ENCODE measurements at places on chromosomes 6 and 20.
A peak's percentile ranks its signal among the peaks of the same experiment; 100 is the strongest.

GRCh38 chr6:33722103-33722623, 10.7 kb upstream of the UQCC2 start:
- no peak for DNase-seq

GRCh38 chr6:46626228-46626909, 26.2 kb downstream of the CYP39A1 start:
- no peak for DNase-seq

DNA sequence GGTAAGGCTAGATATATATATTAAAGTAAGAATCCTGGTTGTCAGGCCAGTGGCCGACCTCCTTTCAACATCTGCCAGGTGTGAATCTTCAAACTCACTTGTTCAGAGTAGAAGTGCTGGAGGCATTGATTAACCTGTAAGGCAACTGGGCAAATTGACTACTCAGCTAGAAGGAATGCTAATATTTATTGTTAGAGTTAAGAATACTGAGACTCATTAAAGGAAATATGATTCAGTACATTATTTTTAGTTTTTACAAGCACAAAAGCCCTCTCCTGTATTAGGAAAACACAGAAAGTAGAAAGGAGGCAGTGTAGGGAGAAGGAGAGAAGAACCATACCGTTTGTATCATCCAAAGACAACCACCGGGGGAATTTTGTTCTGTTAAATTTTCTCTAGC, 53.5 kb downstream of the RIPOR2 start:
- DNase-seq = no peak

DNA sequence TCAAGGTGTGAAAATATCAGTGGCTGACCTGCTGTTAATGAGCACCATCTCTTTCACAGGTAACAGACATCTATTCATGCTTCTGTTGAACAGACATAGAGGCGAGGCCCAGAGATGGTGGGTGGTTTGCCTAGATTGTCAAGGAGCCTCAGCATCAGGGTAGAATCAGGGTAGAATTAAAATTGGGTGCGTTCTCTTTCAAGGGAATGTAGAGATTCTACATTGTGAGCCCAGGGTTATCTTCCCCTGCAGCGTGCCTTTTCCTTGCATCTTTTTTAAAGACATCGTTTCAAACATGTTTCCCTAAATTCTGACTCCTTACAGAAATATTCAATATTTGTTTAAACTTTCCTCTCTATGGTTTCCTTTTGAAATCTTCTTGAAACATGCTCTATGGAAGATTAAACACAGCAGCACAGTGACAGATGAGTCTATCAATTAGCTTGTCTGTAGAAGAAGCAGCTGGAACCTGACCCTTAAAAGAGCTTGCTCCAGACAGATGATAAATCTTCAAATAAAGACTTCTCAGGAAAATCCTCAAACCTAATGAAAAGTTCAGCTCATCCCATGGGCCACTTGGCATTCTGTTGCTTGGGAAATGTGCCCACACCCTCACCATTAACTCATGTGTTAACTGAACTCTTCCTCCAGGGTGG, 119.8 kb downstream of the IPCEF1 start:
- DNase-seq = no peak

DNA sequence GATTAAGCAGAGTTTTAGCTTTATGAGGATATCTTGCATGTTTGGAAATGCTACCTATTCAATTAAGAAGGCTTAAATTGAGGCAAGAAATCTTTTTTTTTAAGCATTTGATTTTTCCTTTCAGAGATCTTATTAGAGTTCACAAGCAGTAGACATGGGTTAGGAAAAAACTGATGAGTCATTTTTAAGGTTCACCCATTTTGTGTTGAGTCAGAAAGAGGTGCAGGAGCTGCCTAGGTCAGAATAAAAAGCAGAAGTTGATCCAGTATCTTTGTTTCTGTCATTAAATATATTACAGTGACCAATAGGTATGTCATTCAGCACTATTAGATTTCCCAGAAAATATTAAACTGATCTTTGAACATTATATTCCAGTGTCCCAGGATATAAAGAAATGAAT, 306.8 kb downstream of the LMBRD1 start:
- DNase-seq = no peak

- DNase-seq = no peak
Observed at GRCh38 chr20:22382742-22383141, 201.6 kb downstream of the FOXA2 start.

GRCh38 chr6:32940656-32941213, at the start of gene HLA-DMB:
HLA-DMB (minus strand) TSS chr6:32941028; CDS start chr6:32940807, 221 bp downstream.
- DNase-seq = no peak

GRCh38 chr6:103538381-103538780, 1321.3 kb downstream of the HACE1 start:
- no peak for DNase-seq

DNA sequence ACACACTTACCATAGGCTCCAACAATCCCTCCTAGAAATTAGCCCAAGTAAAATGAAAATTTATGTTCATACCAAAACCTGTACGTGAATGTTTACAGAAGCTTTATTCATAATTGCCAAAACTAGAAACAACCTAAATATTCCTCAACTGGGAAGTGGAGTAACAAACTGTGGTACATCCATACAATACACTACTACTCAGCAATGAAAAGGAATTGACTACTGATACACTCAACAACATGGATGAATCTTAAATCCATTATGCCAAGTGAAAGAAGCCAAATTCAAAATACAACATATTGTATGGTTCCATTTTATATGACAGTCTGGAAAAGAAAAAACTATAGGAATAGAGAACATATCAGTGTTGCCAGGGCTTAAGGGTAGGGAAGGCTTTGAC, 19.7 kb upstream of the MMP24 start:
- DNase-seq = no peak

DNA sequence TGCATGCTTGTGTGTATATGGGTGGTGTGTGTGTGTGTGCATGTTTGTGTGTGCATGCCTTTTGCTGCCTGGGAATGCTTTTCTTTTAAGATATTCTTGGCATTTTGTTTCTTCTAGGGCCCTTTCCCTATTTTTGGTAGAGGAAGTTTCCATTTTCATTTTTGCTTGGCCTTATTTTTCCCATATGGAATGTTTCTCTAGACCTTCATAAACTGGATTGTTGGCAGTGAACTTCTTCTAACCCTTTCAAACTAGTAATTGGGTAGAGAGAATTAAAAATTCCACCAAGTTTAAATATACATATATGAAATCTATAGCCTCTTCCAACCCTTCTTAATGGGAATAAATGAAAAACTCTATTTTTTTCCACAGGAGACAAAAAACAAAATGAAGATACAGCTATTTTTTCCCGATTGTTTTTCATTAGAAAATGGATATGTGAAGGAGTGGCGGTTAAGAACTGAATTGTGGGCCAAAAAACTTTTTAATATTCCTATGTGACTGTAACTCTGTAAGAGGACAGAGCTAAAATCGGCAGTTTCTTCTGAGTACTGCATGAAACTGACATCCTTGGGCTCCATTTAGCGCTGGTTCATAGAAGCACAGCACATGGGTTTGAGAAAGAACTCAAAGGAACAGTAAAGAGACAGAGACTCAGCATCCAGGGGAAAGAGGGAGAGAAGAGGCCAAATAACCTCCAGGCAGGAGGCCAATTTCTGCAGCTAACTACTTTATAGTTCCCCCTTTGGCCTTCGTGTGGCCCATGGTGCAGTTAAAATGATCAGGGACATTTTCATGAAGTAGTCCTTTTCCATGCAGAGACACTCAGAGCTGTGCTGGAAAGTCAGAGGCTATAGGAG, 102.1 kb downstream of the TMEM170B start:
- no peak for DNase-seq

DNA sequence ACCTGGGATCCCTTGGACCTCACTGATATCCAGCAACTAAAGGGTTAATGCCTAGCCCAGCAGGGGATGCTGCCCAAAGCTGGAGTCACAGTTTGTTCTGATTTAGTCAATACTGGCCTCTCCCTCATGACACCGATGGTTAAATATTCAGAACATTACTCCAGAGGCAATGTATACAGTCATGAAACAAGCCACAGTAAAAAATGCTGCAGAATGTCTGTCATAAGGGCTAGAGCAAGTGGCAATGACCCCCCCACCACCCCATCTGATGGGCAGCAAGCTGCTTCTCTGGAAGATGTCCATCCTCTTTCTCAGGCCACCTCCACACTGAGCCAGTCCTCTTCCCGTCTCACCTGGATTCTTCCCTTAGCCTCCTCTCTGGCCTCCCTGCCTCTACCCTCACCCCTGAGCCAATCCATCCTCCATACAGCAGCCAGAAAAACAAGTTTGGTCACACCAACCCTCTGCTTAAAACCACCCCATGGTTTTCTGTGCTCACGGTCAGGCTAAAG, 99.0 kb upstream of the KCNG1 start:
- no peak for DNase-seq

DNA sequence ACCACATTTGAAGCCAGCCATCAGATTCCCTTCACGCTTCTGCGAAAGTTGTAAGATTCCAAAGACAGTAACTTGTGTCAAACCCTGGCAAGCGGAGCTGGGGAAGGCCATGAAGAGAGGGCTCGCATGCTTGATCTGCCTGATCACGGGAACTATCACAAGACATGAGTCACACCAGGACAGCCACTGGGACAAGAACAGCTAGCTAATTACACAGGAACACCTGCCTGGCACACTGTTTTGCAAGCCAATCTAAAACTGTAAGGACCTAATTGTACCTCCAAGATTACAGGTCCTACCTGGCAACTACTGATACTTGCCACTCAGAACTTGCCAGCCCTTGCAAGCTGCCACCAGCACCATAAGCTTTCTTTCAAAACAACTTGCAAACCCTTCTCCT, 289.3 kb downstream of the KIF16B start:
- no peak for DNase-seq

GRCh38 chr6:113184736-113185135, 672.4 kb upstream of the MARCKS start:
- DNase-seq = no peak

DNA sequence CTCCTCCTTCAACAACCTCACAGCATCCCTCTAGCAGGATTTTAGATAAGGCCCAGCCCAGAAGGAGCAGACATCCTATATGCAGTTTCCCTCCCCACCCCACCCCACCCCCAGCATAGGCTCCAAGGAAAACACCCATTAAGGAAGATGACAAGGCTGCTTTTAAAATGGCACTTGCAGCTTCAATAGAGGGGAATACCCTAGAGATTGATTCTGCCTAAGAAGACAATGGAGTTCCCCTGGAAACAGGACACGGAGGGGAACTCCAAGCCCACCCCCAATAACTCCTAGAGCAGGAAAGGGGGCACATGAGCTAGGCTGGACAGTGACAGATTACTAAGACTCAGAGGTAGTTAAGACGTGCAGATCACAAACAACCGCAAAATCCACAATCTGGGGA, 34.7 kb downstream of the CPNE5 start:
- no peak for DNase-seq

GRCh38 chr6:111461860-111462259, 21.2 kb downstream of the REV3L start:
- DNase-seq = no peak

DNA sequence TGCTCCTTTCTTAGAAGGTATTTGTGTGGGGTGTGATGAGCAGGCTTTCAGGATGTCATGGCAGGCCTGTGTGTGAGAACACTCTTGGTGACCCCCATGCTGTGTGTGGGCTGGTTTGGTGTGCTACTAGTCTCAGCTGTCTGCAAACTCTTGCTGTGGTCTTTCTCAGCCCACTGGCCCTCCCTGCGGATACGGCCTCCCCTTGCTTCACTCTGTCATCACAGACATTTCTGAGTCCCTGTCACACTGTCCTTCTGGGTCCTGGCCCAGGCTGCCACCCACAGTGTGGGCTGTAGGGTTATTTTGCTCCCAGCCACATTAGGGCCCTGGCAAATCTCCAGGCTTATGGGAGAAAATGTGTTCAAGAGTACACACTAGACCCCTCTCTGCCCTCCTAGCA, 39.0 kb upstream of the ARMC2 start:
- no peak for DNase-seq

DNA sequence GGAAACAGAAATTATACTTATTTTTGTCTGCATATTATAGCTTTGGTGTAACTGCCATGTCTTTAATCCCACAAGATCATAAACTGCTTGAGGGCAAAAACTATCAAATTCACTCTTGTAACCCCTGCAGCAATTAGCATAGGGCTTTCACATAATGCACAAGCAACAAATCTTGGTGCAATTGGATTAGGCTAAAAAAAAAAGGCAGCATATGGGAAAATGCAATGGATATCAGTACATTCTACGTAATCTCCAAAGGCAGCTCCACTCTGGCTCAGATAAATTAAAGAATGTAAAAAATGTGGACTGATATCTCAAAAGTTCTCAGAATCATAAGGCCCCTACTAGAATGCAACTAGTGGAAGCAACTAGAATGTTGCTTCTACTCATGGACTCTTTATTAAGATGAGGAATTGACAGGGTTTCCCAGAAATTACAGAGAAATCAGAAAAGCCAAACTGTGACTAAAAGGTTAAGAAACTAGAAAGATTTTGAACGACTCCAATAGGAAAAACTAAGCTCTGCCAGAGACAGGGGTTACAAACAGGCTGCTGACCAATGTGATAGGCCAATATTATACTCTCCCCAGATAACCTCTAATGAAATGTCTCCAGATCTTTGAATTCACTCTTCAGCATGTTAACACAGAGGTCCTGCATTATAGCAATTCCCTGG, 55.0 kb downstream of the FILIP1 start:
- DNase-seq = no peak

DNA sequence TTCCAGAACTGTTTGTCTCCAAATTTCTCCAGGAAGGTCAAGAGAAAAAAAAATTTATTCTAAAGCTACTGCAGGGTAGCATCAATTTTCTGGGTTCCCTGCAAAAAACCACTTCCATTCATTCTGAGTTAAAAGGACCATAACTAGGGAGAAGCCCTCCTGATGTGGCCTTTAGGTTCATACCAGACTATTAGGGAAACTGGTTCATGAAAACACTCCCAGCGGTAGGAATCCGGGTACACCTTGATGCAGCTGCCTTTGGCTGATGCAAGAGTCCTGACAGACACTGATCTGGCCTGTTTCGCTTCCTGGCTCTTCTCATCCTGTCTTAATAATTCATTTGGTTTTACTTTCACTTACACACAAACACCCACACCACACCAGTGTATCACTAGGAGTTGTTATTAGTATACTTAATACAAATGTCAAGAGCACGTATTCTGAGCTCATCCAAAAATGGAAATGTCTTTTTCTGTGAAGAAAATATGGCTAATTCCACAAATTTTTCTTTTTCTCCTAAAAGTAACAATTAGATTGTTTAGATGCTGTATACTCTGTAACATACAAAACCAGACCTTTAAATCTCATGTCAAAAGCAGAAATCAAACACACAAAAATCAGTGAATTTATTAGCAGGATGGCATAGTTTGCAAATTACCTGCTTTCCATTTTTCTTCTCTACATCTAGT, 38.4 kb upstream of the ARHGAP18 start:
- DNase-seq = peak; percentile 33

DNA sequence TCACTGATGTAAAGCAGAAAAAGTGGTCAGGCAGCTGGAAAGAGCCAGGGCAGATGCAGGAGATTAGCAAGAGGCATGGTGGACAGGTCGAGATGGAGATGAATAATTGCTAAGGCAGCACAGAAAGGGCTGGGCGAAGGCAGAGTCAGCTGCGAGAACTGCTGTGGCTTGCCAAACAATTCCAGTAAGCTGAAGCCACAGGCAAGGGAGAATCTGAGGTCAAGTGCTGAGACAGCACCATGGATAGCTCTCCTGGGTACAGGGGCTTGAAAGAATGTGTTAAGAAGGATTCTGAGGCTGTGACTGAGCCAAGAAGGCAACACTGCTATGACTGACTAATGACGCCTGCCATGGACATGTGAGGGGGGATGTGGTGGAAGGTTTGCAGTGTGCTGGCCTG, 220.8 kb upstream of the FOXA2 start:
- DNase-seq = no peak
